ENCODE measurements at places on chromosomes 4 and X.

DNA sequence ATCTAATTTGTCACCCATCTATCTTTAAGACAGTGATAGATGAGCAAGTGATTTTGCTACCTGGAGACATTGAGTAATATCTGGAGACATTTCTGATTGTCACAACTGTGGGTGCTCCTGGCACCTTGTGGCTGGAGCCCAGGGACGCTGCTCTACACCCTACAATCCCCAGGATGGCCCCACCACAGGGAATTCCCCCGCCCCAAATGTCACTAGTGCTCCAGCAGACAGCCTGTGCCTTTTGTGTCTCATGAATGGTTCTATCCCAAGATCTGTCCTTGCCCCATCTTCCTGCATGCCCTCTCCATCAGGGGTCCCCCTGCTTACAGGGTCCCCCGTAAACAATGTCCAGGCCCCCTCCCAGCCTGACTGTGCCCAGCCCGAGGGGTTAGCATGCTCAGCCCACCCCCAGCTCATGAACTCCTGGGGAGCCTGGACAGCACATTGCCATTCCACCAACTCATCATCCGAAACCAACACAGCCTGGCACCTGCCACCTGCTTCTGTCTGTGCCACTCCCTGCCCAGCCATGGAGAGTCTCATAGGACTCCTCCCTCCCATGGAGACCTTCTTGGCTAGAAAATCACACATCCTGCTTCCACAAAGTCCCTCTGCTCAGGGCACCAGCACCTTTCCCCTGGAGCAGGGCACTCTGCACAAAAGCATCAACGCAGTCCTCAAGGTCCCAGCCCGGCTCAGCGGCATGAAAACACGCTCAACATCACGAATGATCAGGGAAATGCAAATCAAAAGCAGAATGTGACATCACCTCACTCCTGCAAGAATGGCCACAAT lies 5.7 kb downstream of the P2RY8 start:
- DNase-seq, result no peak

DNA sequence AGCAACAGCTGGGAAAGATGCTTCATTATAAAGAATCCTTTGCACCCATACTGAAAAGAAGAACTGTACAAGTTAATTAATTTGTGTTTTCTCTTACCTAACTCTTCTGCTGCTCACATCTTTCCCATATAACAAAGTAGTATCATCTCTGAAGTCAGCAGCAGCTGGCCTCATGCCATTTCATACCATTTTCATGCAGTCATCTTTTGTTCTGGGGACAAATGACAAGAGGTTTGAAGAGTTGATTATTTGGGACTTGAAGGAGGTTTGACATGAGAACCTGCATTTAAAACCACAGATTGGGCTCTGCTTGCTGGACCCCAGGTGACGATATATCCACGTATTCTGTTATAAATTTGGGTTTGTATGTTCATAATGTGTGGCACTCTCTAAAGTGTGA lies 430.3 kb downstream of the SPRY1 start:
- DNase-seq, result no peak

GRCh38 chr4:14837860-14838259 lies 164.4 kb upstream of the CPEB2 start:
- DNase-seq, result no peak

- no peak for DNase-seq
Measured at GRCh38 chr4:109040441-109040840, 262.0 kb downstream of the COL25A1 start.

DNA sequence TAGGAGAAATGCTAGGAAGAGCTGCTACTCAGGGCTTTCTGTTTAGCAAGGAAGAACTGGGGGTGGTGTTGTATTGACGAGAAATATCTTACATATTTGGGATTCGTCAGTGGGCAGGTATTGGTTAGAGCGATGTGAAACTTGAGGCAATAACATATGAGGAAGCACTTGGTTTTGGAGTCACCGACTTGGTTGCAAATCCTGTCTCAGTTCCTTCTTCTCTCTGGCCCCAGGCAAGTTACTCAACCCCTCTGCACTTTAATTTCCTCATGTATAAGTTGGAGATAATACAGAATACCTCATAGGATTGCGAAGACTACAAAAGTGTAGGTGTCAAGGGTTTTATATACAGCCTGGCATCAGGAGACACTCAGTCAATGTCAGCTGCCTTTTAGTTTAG lies 34.1 kb downstream of the GPAT3 start:
- no peak for DNase-seq

GRCh38 chr4:104447294-104447693 lies 47.4 kb downstream of the CXXC4 start:
- DNase-seq, result no peak

Data from SK-N-DZ (cell line).